ENCODE measurements at places on chromosomes 2 and 18.

DNA sequence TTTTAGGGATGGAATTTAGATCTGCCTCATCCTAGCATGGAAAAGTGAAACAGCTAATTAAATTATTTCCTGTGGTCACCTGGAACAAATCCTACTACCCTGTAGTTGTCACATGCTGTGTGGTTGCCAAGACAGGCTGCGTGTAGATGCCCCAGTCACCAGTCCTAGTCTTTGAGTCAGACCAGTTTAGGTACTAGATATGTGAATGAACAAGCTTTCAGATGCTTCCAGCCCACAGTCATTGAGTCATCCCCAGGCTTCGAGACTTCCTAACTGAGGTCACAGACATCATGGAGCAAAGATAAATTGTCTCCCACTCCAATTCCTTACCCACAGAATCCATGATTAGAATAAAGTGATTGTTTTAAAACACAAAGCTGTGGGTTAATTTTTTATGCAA is 35.8 kb upstream of the GRB14 start:
- DNase-seq, result peak; percentile 81

GRCh38 chr18:61530681-61531080 is 197.5 kb downstream of the CDH20 start:
- DNase-seq, result no peak

- DNase-seq, result no peak
These were observed 19.9 kb downstream of the TTC32 start for GRCh38 chr2:19881908-19882265.

DNA sequence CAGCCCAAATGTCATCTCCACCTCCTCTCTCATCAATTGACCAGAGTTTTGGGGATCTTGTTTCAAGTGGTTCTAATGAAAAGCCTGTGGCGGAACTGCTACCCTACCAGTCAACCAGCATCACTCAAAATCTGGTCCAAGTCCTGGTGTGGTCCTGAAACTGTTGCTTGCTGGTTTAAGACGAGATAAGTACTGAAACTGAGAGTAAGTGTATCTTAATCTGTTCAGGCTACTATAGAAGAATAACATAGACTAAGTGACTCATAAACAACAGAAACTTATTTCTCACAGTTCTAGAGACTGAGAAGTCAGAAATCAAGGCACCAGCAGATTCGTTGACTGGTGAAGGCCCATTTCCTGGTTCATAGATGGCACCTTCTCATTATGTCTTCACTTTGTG is 879 bp upstream of the GALNT5 start:
- DNase-seq, result peak; percentile 44

GRCh38 chr2:191481305-191482070 is 196.4 kb upstream of the NABP1 start:
- peak; percentile 7 for DNase-seq

DNA sequence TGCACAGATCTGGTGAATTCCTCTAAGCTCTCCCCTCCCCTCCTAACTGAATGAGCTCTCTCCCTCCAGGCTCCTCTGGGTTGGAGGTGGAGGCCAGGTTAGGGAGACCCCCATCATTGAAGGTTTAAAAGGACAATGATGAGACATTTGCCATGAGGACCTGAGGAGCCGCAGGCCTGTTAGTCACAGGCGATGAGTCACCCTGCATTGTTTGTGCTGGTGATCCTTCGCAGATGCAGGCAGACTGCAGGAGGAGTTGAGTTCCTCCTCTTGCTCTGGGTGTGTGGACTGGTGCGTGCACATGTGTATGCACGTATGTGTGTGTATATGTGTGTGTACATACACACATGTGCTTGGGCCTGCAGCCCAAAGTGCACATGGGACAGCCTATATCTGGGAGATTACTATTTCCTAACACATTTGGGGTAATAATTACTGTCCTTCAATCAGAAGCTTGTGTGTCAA is 42.0 kb downstream of the MCFD2 start:
- DNase-seq, result peak; percentile 92

DNA sequence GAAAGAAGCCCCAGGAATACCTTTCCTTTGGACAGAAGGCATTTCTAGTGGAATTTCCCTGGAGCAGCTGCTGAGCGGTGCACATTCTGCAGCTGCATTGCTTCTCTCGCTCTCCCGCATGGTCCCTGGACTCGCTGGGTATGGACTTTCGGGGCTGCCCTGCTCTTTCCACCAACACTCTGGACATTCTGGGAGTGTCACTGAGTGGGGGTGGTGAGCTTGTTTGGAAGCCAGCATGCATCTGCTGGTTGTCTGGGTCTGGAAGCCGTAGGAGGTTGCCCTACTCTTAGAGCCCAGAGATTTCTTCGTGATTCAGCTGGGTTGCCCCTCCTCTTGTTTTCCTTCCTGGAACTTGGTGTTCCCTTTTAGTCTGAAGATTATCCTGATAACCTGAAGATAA is 52.6 kb downstream of the TWIST2 start:
- DNase-seq, result no peak

- peak; percentile 4 for DNase-seq
These were observed 1228.3 kb upstream of the CHAC2 start for GRCh38 chr2:52539026-52539970.

DNA sequence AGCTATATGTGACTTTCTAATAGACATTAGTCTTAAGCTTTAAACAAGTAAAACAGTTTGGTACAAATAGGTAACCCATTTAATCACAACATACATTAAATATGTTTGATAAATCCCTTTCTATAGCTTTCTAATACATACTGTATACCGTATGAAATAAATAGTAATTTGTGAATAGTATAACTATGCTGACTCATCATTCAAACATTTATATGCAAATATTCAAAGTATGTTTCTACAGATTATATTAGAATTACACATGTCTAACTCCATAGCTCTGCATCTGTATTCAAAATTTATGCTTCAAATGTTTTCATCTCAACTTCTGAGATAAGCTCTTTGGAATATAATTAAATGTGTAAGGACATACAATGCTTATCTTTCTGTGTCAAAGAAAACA is 142.7 kb upstream of the ZNF804A start:
- DNase-seq, result peak; percentile 29

- DNase-seq, result no peak
These were observed 79.8 kb downstream of the RHOB start for GRCh38 chr2:20526708-20527107.

GRCh38 chr18:79848579-79849327 is 51.0 kb downstream of the KCNG2 start:
- DNase-seq, result no peak

DNA sequence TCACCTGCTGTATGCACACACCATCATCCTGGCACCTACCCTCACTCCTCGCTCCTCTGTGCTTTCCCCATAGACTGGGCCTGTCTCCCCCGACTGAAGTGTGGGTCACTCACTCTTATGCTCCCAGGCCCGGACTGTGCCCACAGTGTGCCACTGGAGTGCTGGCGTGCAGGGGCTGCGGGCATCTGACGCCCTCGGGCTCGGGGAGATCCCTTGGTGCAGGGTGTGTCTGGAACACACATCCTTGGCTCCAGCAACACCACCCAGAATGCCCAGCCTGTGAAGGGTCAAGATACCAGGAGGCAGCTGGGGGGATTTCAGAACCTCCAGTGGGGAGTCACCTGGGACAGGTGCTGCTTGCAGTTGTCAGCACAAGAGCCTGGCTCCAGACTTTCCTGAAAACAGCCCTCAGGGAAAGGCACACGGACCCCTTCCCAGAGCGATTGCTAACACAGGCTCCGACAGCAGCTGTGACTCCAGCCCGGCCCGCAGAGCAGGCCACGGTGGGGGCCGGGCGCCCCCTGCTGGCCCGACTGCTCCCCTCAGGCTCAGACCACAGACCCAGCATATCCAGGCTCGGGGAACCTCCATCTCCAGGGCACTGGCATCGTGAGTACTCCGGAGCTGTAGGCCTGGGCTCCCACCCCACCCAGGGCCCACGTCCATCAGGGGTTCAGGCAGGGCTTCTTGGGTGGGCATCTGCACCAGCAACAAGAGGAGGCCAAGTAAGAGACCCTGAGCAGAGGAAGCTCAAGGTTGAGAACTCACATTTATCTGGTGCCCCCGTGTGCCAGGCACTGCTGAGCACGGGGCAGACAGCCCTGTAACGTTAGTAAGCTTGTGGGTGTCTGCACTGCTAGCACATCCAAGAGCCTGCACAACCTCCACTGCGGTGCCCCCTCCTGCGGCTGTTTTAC is 8.6 kb downstream of the HS1BP3 start:
- peak; percentile 58 for DNase-seq

DNA sequence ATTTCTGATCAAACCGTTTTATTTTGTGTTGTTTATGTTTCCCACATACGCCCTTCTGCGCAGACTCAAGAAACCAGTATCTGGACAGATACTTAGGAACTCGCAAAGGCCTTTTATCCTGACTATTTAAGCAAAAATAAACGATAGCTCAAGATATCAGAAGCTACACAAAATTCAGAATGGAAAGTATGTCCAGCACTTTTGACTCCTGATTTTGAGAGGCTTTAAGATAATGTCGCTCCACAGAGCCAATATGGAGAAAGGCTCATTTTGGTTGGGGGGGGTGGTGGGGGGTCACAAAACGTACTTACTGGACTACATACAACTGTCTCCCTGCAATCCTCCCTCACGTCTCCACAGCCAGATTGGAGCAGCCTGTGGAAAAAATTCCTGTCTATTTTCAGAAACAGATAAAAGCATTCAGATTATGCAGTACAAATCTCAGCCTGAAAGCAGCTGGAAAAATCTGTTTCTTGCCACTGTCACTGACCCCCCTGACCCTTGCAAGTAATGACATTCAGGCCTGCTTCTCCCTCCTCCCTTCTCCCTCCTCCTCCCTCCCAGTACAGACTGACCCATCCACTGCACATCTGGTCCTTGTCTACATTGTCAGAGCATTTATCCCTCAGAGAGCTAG is 34.9 kb upstream of the LCLAT1 start:
- peak; percentile 27 for DNase-seq

GRCh38 chr2:205610437-205610836 is 71.9 kb upstream of the NRP2 start:
- peak; percentile 40 for DNase-seq

DNA sequence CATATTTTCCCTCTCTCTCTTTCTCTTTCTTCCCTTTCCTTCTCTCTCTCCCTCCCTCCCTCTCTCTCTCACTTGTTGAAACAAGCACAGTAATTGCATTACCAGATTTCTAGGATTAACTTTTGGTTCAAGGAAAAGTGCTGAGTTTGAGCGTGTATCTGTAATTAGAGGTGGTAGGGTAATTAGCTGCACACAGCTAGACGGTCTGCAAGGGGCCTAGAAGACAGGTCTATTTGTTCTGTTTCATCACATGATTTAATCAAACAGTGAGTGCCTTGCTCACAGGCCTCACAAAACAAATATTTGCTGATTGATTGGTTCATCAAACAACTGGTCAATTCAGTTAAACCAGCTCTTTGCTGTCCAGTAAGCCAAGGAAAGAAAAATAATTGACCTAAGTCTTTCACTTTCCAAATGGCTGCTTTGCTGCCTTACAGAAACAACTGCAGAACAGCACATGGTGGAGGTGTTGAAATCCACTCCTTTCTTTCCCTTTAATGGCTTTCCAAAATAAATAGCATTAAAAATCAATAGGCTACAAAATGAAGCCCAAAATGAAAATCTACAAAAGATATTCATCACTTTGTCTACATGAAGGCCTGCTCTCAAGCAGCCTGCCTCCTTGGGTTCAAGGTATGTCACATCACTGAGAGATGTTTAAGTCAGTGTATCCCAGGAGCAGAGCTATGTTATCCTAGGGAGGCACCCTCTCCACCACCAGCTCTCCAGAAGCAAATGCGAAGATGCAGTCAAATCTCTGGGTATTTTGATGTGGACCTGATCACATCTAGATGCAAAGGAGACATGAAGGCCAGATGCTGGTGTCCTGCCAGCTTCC is 264.4 kb upstream of the SIX2 start:
- no peak for DNase-seq

- DNase-seq, result no peak
These were observed 178.7 kb downstream of the SRBD1 start for GRCh38 chr2:45432406-45432805.

DNA sequence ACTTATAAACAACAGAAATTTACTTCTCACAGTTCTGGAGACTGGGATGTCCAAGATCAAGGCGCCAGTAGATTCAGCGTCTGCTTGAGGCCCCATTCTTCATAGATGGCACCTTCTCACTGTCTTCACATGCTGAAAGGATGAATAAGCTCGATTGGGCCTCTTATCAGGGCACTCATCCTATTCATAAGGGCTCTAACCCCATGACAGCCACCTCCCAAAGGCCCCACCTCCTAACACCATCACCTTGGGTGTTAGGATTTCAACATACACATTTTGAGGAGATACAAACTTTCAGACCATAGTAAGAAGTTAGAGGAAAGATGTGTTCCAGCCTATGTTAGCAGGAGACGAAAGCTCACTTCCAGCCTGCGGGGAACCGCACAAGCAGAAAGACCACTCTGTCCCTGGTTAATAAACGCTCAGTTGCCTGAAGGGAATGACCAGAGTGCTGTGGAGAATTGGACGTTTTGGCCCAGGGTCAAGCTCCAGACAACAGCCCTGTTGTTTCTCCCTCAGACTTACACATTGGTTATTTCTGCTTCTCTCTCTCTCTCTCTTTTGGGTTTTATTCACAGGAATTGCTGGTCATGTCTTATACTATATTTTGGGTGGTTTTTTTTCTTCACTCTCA is 90.3 kb downstream of the MAPRE2 start:
- no peak for DNase-seq

DNA sequence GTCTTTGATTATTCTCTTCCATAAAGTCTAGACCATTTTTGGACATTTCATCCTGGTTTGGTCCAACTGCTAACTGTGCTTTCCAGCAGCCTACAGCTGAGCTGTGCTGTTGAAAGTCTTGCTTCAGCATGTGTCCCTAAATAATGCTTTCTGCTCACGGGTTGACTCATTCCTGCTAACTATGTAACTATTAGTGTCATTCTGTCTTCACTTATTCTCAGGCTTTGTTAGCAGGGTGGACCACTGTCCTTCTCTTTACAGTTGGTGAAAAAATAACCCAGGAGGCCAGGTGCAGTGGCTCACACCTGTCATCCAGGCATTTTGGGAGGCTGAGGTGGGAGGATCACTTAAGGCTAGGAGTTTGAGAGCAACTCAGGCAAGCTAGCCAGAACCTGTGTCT is 8.9 kb downstream of the ADAM23 start:
- no peak for DNase-seq

DNA sequence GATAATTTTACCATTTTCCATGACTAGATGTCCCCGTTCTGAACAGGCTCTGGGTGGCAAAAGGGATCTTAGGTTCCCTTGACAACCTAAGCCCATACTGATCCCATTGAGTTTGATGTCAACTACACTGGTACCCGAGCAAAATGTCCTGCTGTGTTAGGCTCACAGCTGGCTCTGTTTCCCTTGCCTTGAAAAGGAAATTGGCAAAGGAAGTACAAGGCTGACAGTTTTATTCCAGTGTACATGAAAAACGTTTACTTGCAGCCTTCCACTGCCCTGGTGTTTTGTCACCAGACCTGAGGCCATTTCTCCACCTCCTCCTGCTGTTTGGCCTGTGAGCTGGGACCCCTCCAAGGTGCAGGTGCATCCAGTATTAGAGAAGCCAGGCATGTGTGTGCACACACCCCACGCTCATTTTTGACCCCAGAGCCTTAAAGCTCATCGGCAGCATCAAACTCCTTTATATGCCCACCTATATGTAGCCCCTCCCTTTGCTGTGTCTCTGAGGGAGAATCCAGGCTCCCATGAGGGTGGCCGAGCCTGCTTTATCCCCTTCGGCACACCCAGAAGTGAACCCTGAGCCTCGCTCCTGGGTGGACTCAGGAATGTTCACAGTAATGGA is 171.3 kb downstream of the NDUFA10 start:
- no peak for DNase-seq

Data from HCEC 1CT (cell line).